Activated effector memory CD4-positive, alpha-beta T cell treated with Interleukin-2 at 50 U/mL for 16 hours (primary cell): ENCODE measurements at places on chromosomes 1 and 21.

GRCh38 chr21:17911628-17912027, 92.5 kb upstream of the C21orf91 start:
- DNase-seq, result no peak

- no peak for DNase-seq
These were observed 66.9 kb upstream of the USP24 start for GRCh38 chr1:55282058-55282457.

DNA sequence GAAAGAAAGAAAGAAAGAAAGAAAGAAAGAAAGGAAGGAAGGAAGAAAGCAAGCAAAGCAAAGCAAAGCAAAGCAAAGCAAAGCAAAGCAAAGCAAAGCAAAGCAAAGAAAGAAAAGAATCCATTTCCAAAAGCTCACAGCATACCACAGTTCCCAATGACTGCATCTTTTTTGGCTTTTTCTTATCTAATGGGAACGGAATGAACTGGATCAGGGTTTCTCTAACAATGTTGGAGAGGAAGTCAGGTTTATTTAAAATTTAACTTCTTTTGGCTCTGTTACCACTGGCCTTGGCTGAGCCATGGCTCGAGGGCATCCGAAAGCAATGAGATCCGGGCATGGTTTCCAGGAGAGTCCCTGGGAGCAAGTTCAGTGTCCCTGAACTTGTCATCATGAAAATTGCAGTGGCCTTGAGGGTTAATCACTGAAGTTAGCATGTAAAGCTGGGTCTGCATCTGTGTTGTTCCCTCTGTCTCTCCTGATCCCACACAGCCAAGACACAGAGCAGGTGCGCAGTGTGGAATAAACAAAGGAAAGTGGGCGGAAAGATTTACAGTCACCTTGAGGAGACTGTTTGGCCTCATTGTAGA, 34.6 kb upstream of the CTPS1 start:
- DNase-seq, result no peak

DNA sequence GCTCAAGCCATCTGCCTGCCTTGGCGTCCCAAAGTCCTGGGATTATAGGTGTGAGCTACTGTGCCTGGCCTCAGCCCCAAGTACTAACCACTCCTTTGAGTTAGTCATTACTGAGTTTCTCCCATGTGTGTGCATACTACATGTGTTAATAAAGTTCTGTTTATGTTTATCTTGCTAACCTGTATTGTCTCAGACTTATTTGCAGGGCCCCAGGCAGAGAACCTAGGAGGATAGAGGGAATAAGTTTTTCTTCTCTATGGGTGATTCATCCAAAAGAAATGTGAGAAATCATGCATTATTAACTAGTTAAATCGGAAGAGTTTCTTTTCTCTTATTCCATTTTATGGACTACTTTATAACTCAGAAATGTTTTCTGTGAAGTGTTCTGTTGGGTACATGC, 203.9 kb upstream of the CACYBP start:
- no peak for DNase-seq

- no peak for DNase-seq
These were observed 66.1 kb upstream of the CXADR start for GRCh38 chr21:17446737-17447136.

DNA sequence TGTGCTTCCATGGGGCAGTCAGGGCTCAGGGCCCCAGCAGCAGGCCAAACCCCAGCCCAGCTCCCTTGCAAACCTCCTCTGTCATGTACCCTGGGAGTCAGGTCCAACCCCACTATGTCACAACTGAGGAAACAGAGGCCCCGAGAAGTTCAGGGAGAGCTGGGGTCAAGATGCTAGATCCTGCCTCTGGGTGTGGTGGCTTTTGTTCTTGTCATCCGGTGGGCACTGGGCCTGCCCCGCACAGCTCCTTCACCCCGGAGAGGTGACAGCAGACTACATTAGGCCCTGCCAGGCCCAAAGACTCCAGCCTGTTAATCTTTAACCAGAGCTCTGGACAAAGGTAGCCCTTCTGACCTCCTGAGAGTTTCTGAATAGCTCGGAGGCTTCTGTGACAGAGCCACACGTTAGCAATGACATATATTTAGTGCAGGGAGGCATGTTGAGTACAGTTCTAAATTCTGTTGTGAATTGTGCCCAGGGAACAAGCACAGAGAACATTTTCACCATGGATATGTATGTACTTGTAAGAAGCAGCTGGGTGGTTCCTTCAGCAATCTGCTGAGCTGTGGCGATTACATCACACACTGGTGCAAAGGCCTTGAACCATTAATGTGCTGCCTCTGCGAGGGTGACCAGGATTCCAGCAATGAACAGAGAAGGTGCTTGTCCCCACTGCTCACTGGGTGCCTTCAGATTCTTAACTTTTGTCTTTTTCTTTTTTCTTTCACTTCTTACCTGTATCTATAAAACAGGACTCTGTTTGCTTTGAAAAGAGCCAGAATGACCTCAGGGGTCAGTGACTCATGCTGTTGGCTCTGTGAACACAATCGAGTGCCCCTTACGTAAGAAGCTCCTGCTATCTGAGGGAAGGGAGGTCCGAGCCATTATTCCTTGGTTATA, 102.8 kb downstream of the RHOU start:
- DNase-seq, result no peak

DNA sequence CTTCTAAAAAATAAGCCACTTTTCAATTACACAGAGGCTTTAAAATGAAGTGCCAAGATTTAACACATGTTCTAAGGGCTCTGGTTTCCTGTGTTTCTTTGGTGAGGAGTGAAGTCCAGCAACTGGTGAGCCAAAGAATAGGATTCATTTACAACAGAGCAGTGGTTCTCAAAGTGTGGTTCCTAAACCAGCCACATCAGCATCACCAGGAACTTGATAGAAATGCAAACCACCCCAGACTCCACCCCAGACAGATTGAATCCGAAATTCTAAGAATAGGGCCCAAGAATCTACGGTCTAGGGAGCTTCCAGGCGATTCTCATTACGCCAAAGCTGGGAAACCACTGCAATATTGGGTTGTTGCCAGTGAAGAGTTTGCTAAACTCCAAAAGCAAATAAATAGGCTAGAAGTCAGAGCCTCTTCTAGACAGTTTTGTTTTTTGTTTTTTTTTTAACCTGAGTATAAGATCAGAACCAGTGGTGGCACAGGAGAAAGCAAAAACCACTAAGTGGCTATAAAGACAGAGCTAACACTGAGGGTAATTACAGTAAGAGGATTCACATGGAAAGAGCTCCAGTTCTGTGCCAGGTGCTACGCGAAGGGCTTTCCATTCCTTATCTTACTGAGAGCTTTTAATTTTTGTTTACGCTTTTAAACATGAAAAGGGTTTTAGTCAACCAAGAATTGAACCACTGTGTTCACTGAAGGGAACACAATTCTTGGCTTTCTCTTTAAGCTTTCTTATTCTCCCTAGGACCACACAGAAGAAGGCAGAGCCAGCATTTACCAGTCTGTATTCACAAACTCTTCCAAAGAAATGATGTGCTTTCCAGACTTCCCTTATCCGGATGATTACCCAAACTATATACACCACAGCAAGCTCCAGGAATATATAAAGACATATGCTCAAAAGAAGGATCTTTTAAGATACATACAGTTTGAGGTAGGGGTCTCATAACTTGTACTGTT, 42.4 kb upstream of the FMO2 start:
- DNase-seq, result no peak

DNA sequence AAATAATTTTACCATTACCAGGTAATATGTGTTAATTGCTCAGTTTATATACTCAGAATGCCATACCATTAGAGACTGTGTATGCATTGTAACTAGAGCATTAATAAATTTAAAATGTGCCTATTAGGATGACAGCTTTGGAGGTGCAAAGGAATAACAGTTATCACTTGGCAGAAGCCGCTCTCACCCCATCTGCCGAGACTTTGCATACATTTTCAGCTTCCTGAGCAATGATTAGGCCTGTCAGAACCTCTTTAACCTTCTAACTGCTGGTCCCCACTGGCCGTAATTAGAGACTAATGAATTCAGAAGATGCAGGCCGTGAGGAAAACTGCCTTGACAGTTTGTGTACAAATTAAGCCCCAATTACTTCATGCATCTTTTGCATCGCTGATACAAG, 158.0 kb upstream of the PROX1 start:
- no peak for DNase-seq

DNA sequence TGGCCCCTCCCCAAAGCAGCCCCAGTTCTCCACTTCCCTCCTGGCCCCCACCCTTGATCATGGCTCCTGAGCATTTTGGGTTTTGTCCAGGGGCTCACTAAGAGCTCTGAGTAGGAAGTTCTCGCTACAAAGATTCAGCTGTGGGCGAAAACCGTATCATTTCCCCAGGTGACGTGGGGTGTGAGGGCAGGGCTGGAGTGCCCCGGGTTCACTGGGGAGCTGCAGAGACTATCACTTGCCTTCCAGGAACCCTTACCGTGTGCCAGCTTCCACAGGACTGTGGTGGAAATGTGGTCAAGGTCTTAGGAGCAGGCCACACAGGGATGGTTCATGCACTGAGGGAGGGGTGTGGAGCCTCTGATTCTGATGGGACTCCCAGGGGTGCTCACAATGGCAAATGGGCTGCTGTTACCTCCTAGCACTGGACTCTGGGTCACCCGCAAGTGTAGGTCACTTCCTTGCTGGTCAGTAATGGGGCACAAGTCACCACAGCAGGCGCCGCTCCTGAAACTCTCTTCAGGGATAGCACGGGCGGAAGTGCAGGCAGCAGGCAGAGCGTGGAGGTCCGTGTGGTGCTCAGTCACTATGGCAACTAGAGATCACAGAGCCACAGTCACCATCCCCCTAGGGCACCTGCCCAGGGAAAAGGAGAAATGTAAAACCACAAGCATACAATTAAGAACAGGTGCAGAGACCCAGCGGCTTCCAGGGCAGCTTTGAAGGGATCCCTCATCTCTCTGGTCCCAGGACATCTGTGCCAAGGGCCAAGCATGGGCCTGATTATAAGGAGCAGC, 35.4 kb downstream of the RSPH1 start:
- DNase-seq, result no peak

- no peak for DNase-seq
These were observed 2.8 kb upstream of the SSU72 start for GRCh38 chr1:1577367-1578011.

- DNase-seq, result no peak
These were observed 75.2 kb downstream of the NTPCR start for GRCh38 chr1:233025567-233025966.

DNA sequence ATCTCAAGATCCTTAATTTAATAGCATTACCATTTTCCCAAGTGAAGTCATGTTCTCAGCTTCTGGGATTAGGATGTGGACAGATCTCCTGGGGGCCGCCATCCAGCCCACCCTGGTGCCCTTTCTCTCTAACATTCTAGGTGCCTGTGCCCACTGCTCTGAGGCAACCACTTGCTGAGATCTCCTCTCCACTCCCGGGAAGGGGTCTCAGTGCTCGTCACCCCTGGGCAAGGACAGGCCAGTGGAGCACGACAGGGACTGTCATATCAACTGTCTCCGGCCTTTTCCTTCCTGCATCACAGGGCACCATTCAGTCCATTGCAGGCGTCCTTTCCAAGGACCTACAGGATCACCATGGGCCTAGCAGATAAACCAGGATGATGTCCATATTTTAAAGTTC, 304.8 kb downstream of the AJAP1 start:
- DNase-seq, result no peak

DNA sequence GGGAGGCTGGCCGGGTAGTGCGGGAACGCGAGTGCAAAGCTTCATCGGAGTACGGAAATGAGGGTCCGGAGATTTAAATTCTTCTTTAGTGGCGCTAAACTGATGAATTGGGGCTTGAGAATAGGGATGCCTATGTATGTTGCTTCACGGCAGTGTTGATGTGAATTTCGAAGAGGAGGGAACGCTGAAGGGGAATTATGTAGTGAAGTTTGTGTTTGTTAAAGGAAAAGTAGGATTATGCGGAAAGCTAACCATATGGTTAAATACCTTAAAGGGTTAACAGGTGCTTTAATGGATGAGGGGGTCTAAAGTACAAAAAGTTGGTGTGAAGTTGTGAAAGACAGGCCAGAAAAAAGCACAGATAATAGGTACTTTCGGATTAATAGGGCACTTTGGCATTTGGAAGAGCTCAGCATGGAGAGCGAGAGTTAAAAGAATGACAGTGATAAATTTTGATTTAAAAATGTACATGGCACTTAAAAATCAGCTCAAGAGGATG, 1.4 kb downstream of the HS2ST1 start:
- DNase-seq, result no peak

DNA sequence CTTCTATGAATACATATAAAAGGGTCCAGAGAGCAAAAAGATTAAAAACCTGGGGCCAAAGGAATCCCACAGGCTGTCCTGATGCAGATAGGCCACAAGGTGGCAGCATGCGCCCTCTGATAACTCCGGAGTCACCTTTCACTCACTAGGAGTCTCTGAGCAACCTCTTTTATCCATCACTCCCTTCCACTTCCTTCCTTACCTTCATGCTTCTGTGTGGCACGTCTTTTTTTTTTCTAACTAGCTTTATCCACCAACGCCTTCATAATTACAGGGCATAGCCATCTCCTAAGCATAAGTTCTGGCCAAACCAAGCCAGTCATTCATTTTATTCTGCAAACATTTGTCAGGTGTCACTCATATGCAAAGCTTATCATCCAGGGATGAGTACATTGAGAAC, 3.9 kb upstream of the PGLYRP4 start:
- DNase-seq, result peak; percentile 41

DNA sequence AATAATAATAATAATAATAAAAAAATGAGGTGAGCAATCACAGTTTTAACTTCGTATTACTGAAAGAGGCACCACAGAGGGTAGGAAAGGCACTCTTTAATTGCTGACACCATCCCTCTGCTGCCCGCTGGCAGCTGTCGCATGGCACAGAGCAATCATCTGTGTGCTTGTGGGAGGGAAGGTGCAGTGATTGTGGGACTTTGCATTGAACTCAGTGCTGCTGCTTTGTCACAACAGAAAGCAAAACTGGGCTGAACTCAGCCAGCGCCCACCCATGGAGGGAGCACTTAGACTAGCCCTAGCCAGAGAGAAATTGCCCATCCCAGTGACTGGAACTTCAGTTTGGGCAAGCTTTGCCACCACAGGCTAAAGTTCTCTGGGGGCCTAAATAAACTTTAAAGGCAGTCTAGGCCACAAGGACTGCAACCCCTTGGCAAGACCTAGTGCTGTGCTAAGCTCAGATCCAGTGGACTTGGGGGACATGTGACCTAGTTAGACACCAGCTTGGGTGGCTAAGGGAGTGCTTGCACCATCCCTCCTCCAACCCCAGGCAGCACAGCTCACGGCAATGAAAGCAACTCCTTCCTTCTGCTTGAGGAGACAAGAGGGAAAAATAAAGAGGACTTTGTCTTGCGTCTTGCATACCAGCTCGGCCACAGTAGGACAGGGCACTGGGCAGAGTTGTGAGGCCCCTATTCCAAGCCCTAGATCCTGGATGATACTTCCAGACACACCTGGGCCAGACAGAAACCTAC, 59.3 kb downstream of the WDR4 start:
- no peak for DNase-seq
